ENCODE measurements at places on chromosomes 4 and X.

DNA sequence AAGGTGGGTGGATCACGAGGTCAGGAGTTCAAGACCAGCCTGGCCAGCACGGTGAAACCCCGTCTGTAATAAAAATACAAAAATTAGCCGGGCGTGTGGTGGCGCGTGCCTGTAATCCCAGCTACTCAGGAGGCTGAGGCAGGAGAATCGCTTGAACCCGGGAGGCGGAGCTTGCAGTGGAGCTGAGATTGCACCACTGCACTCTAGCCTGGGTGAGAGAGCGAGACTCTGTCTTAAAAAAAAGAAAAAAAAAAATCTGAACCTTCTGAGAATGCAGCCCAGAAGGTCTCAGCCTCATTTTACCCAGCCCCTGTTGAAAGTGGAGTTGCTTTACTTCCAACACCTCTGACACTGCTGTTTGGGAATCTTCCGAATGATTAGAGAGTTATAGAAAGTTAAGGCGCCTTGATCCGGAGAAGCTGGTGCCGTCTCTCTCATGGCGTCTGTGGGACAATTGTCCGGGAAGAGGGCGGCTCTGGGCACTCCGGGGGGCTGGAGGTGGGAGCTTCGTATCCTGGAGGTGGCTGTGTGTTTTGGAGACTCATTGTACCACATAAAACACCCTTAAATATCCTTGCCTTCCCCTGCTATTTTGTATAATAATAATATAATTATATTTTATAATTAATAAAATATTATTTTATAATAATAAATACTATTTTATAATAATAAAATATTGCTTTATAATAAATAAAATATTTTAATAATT lies 92.7 kb upstream of the PPP2R3B start:
- no peak overlapping the region for H3K27ac ChIP-seq
- no peaks in the 10 kb centered on the region for H3K27me3 ChIP-seq

GRCh38 chr4:150588316-150588715 lies 6.4 kb downstream of the MAB21L2 start:
- H3K4me1 ChIP-seq = no peaks in the 10 kb centered on the region
- peaks cover 36% of the 10 kb centered on the region for H3K27me3 ChIP-seq
- no peaks in the 10 kb centered on the region for H3K36me3 ChIP-seq
- H3K4me3 ChIP-seq = no peak overlapping the region

GRCh38 chr4:7554905-7555304 lies 120.2 kb upstream of the PSAPL1 start:
- H3K27me3 ChIP-seq = no peaks in the 10 kb centered on the region
- H3K4me1 ChIP-seq = no peaks in the 10 kb centered on the region
- no peak for DNase-seq
- H3K36me3 ChIP-seq = no peaks in the 10 kb centered on the region

GRCh38 chr4:169649545-169650226 lies 29.3 kb downstream of the CLCN3 start:
- no peaks in the 10 kb centered on the region for H3K27me3 ChIP-seq
- no peaks in the 10 kb centered on the region for H3K36me3 ChIP-seq
- no peak overlapping the region for H3K4me3 ChIP-seq
- peak; percentile 35 for DNase-seq
- peak overlapping the region; percentile 91 for H3K27ac ChIP-seq
- peaks cover 26% of the 10 kb centered on the region for H3K4me1 ChIP-seq

DNA sequence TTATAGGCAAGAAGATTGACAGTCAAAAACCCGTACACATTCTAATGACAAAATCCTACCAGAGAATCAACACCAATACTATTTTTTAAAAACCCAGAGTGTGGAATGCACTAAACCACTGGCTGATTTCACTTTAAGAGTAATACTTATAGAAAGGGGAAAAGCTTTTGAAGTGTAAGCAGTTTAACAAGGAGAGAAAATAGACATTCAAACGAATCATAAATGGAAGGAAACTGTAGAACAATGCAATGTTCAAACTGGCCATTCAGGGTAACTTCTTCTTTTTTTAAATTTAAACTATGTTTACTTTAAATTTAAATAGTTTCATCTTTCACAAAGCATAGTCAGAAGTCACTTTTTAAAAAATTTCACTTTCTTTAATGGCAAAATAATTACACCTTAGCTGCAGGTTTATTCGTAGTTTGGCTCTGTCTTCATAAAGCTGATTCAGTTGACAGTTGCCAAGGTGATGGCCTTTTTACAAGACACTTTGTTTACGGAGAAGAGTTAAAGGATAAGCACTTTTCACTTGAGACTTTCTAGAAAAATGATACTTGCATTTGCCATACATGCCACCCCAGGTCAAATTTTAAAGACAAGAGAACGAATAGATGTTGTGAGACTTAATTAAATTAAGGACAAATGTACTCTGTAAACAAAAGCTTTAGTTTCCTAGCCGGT lies 82.4 kb upstream of the KLF3 start:
- no peak overlapping the region for H3K27ac ChIP-seq
- no peak for DNase-seq
- no peaks in the 10 kb centered on the region for H3K36me3 ChIP-seq

GRCh38 chr4:8182858-8183725 lies 16.0 kb upstream of the SH3TC1 start:
- H3K27me3 ChIP-seq = no peaks in the 10 kb centered on the region
- H3K36me3 ChIP-seq = no peaks in the 10 kb centered on the region
- no peak overlapping the region for H3K4me3 ChIP-seq
- DNase-seq = no peak

- no peaks in the 10 kb centered on the region for H3K27me3 ChIP-seq
- H3K36me3 ChIP-seq = no peaks in the 10 kb centered on the region
- H3K27ac ChIP-seq = no peak overlapping the region
These were observed 789.0 kb downstream of the TECRL start for GRCh38 chr4:63620271-63620670.

DNA sequence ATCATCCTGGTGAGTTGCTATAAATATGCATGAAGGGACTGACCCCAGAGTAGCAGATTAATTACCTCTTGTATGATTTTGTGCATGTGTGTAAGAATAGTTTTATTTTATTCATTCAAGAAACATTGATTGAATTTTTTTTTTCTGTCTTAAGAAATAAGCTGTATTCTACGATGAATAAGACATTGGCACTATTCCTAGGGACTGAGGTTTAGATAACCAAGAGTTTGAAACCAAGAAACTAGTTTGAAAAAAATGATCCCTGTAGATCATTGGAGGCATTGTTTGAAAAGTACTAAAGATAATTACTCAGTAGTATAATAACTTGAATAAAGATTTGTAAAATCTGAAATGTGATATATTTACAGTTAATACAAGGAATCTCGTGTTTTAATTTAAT lies 1086.9 kb downstream of the PCDH7 start:
- H3K36me3 ChIP-seq = no peaks in the 10 kb centered on the region
- no peak overlapping the region for H3K27ac ChIP-seq
- H3K4me3 ChIP-seq = no peak overlapping the region
- H3K4me1 ChIP-seq = peaks cover 6% of the 10 kb centered on the region
- H3K27me3 ChIP-seq = peaks cover 56% of the 10 kb centered on the region

- H3K36me3 ChIP-seq = no peaks in the 10 kb centered on the region
- H3K4me3 ChIP-seq = no peak overlapping the region
- no peak for DNase-seq
- H3K27ac ChIP-seq = no peak overlapping the region
These were observed 132.6 kb upstream of the RPS6KA6 start for GRCh38 chrX:84320614-84321013.

DNA sequence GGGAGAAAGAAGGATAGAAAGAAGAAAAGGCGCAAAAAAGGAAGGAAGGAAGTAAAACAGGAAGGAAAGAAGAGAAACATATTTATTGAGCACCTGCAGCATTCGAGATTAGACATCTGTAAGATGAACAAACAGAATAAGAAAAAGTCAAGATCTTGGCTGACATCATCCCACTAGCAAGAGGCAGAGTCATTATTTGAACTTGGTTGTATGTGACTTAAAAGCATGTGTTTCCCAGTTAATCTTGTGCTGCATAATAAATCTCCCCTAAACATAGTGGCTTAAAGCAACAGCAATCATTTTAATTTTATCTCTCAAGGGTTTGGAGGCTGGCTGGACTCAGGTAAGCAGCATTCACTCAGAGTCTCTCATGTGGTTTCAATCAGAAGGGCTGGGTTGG lies 38.5 kb upstream of the COX7B2 start:
- H3K4me1 ChIP-seq = peaks cover 11% of the 10 kb centered on the region
- no peak overlapping the region for H3K4me3 ChIP-seq
- no peak for DNase-seq
- no peak overlapping the region for H3K27ac ChIP-seq

- no peak for DNase-seq
- no peak overlapping the region for H3K27ac ChIP-seq
- peaks cover 72% of the 10 kb centered on the region for H3K27me3 ChIP-seq
- no peak overlapping the region for H3K4me3 ChIP-seq
These were observed 2.9 kb downstream of the GRIA2 start for GRCh38 chr4:157223456-157223855.

DNA sequence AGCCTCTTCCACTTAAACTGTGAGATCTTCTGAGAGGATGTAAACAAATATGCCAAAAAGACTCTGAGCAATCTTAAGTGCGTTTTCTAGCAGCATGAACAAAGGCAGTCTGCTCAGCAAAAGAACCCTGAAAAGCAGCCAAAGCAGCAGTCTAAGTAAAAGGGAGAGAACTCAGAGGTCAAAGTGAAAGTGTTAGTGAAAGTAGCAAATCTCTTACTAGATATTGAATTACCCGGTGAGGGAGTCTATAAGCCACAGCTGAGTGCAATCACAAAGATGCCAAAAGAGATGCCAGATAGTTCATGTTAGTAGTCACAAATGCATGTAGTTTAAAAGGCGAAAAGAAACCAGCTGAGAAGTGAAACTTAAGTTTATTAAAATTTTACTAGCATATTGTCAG lies 7.9 kb upstream of the GNRHR start:
- H3K4me1 ChIP-seq = peaks cover 8% of the 10 kb centered on the region
- H3K4me3 ChIP-seq = no peak overlapping the region
- no peak for DNase-seq
- no peak overlapping the region for H3K27ac ChIP-seq

DNA sequence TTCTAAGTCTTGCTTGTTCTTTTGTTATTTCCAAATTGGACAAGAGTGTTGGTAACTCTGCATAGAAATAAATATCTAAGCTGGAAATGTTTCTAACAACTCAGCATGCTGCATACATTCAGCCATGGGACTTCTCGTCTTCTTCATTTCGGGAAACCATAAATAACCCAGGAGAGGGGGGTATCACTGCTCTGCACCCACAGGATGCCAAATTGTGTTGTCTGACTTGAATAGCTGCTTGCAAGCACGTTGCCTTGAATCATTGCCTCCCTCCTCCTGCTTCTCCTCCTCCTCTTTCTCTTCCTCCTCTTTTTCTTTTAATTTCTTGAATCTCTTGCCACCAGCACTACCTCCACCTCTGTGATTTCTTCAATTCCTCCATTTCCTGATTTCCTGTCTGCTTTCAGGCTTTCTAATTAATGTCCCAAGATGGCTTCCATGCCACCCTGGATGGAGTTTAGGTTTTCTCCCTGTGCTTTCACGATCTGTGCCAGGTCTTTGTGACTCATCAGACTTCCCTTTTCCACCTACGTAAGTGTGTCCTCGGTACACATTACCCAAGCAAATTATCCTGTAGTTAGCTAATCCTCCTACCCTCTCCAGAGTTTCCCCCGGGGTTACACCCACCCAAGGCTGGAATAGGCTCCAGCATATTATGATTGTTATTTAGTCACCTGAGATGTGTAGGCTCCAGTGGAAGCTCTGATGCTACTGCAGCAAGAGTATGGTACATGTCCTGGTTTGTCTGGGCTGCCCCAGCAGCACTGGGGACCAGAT lies 122.6 kb upstream of the VCX3B start:
- H3K27ac ChIP-seq = no peak overlapping the region
- DNase-seq = no peak
- no peaks in the 10 kb centered on the region for H3K27me3 ChIP-seq
- no peak overlapping the region for H3K4me3 ChIP-seq
- no peaks in the 10 kb centered on the region for H3K36me3 ChIP-seq

GRCh38 chr4:118360106-118360505 lies 7.3 kb upstream of the PRSS12 start:
- no peak overlapping the region for H3K4me3 ChIP-seq
- H3K27me3 ChIP-seq = no peaks in the 10 kb centered on the region
- DNase-seq = no peak

DNA sequence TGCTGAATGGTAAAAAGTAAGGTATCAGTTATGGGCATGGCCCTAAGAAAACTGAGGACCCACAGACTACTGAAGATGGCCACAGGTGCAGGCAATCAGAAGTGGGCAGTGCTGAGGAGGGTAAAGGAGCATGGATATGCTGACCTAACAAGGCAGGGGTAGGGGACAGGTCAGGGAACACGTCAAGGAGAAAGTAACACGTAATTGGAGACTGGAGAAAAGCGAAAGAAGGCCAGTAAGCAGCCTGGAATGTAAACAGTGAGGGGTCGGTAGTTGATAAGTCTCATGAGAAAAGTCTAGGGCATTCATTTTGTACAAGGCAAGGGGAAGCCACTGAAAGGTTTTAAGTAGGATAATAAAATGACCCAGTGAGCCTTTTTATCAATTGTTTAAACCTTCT lies 153.3 kb downstream of the PRDM5 start:
- H3K36me3 ChIP-seq = no peaks in the 10 kb centered on the region
- no peaks in the 10 kb centered on the region for H3K27me3 ChIP-seq
- peak; percentile 82 for DNase-seq
- peaks cover 6% of the 10 kb centered on the region for H3K4me1 ChIP-seq

- H3K27me3 ChIP-seq = no peaks in the 10 kb centered on the region
- H3K27ac ChIP-seq = no peak overlapping the region
- no peaks in the 10 kb centered on the region for H3K36me3 ChIP-seq
- no peak overlapping the region for H3K4me3 ChIP-seq
- no peaks in the 10 kb centered on the region for H3K4me1 ChIP-seq
- no peak for DNase-seq
These were observed 419.6 kb upstream of the RASGEF1B start for GRCh38 chr4:81891005-81891996.

DNA sequence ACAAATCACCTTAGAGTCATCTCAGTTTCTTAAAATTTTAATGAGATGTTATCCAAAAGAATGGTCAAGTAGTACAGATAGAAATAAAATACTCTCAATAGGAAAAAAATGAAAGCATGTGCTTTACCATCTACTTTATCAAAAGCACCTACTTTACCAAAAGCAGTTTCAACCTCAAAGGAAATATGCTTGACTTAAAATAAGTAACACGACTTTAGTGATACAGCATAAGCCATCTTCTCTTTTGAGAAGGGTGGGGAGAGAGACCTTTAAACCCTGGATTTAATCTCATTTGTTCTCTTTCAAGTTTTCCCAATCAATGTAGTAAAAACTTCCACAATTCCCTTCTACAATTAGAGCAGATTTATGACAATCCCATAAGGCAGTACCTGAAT lies 26.5 kb downstream of the OTUD4 start:
- H3K4me3 ChIP-seq = no peak overlapping the region
- H3K27ac ChIP-seq = no peak overlapping the region
- no peaks in the 10 kb centered on the region for H3K27me3 ChIP-seq
- DNase-seq = no peak
- peaks cover 56% of the 10 kb centered on the region for H3K36me3 ChIP-seq
- H3K4me1 ChIP-seq = peaks cover 5% of the 10 kb centered on the region

GRCh38 chr4:57943682-57944081 lies 833.5 kb upstream of the IGFBP7 start:
- no peak overlapping the region for H3K4me3 ChIP-seq
- H3K36me3 ChIP-seq = no peaks in the 10 kb centered on the region
- H3K27ac ChIP-seq = no peak overlapping the region
- no peak for DNase-seq
- no peaks in the 10 kb centered on the region for H3K4me1 ChIP-seq

GRCh38 chr4:37873386-37873785 lies 17.5 kb upstream of the TBC1D1 start:
- no peaks in the 10 kb centered on the region for H3K36me3 ChIP-seq
- H3K4me1 ChIP-seq = no peaks in the 10 kb centered on the region
- H3K27me3 ChIP-seq = no peaks in the 10 kb centered on the region
- H3K27ac ChIP-seq = no peak overlapping the region
- no peak overlapping the region for H3K4me3 ChIP-seq
- no peak for DNase-seq

Data from cardiac muscle cell (in vitro differentiated cells and primary cell).